ENCODE measurements at places on chromosomes 6 and 20.

DNA sequence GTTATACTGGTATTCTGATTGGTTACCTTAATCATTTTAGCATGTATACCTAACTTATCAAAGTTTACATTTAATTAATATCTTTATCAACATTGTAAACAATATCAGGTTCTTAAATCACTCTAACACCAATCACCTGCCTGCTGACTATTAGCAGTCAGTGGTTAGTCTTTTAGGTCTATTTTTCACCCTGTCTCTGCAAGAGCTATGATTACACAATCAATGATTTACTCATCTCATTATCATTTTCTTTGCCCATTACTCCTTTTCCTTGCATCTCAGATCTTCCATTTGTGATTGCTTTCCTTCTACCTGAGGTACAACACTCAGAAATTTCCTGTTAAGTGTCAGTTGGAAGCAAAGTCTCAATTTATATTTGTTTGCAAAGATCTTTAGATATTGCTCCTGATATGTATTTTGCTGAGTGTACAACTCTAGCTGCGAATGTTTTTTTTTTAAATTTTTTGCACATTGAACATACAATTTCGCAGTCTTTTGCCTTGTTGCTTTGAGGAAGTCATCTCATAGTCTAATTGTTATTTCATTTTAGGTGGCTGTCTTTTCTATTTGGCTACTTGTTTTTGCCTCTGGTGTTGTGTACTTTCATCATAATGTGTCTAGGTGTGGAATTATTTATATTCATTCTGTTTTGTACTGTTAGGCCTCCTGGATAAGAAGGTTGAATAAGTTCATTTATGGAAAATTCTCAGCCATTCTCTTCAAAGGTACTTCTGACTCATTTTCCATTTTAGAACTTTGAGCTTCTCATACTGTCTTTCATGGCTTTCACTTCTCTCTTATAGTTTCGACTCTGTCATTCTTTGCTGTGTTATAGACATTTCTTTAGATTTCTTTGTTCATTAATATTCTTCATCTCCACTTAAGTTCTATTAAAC lies 104.9 kb upstream of the CEP162 start:
- no peak for DNase-seq

DNA sequence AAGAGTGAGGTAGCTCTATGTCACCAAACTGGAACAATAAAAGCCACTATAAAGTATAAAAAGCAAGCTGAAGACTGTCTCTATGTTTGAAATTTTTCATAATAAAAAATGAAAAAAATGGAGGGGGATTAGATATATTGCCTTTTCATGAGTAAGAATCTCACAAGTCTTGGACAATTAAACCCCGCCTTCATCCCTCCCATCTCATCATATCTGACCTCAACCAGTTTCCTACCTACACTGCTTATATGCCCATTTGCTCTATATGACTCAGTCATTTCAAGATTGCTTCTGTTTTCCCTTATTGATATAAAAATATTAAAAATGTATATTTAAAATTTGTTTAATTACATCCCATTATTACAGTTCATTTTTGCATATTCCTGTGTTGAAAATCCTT lies 2.9 kb upstream of the TRIM39 start:
- DNase-seq, result no peak

- DNase-seq, result no peak
Observed at GRCh38 chr6:66421570-66421969, 714.5 kb upstream of the EYS start.

GRCh38 chr20:2311329-2311728 lies 15.5 kb downstream of the TGM3 start:
- no peak for DNase-seq

DNA sequence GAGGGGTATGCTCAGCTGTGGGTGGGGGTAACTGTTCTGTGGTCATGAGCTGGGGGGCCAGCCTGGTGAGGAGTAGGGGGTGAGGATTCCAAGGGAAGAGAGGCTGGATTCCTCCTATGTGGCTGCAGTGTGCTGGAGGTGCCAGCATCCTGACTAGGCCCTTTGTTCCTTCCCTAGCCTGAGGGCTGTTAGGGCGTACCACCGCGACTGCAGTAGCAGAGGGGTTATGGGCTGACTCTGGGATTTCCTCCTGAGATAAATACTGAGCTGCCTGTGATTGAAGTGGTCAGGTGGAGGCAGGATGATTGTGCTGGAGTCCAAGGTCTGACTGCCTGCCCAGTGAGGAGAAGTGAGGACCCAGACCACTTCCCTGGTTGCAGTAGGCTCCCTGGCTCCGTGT lies 205.3 kb downstream of the ADGRG6 start:
- no peak for DNase-seq

DNA sequence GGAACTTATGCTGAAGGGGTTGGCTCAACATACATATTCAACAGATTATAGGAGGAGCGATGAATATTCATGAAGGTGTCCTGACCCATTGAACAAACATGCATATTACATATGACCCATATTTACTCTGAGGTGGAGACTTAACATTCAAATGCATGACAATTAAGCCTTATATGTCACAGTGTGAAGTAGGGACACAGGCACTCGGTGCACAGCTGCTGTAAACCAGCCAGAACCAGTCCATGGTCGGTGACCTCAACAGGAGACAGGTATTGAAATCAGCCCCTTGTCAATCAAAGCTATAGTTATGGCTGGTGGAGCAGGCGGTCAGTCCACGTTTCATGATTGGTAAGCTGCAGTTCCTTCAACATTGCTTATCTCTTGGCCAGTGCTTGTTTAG lies 347.3 kb downstream of the THBS2 start:
- no peak for DNase-seq

DNA sequence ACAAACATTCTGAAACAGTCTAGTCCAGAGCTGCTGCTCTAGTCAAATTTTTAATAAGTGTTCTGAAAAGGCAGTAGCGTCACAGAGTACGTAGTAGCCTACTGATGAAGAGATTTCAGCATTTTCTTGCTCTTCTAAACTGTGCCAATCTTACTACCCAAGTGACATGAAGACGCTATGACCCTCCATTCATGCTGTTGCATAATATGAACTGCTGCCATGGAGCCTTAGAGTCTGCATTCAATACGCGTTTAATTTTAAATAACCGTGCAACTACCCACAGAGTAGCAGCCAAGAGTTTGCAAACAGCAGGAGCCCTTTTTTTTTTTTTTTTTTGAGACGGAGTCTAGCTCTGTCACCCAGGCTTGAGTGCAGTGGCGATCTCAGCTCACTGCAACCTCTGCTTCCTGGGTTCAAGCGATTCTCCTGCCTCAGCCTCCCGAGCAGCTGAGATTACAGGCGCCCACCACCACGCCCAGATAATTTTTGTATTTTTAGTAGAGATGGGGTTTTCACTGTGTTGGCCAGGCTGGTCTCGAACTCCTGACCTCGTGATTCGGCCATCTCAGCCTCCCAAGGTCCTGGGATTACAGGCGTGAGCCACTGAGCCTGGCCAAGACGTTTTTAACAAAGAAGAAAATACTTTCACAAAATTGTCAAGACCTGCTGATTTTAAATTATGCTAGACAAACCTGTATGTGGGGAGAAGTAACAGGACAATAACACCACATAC lies 44.3 kb downstream of the EZR start:
- DNase-seq, result no peak

GRCh38 chr20:50120935-50121693 lies 8.2 kb upstream of the UBE2V1 start:
- DNase-seq, result peak; percentile 84

DNA sequence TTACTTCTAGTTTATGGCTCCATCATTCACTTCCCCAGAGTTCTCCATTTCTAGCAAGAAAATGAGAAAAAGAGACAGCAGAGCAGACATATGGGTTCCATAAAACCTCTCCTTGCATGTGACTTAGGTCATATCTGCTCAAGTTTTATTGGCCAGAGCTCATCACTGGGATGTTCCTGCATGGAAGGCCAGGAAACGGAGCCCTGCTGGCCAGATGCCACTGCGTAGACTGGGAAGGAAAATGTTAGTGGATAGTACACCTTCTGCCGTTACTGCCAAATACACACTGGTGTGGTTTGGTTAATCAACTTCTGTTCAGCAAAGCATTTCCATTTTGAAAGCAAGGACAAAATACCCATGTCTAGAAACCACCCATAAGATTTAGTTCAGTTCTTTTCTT lies 220.6 kb upstream of the TSHZ2 start:
- no peak for DNase-seq

DNA sequence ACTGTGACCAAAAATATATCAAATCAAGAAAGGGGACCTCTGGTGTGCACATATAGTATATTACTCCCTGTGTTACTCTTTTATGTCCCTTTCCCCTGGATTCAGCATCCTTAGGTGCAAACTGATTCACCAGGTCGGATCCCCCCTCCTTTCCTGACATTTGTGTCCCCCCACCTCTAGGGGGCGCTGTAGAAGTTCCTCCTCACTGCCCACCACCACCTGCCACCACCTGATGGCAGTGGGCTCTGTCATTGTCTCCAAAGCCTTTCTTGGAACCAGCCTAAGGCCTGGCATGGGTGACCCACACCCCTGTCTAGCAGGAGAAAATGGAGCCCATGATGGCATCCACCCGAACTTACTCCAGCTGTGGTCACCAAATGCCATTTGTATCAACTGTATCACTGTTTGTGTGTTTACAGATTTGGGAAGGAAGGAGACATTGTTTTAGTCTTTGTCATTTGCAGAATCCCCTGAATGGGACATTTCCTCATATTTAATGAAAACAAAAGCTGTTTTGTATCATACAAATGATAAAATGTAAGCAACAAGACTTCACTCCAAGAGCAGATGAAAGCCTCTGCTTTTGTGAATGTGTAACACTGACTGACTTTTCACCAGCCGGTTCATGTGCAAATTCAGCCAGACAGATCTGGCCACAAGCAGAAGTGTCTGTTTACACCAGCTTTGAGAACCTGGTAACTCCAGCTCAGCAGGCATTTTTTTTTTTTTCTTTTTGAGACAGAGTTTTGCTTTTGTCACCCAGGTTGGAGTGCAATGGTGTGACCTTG lies 66.2 kb downstream of the ARMC2 start:
- no peak for DNase-seq

DNA sequence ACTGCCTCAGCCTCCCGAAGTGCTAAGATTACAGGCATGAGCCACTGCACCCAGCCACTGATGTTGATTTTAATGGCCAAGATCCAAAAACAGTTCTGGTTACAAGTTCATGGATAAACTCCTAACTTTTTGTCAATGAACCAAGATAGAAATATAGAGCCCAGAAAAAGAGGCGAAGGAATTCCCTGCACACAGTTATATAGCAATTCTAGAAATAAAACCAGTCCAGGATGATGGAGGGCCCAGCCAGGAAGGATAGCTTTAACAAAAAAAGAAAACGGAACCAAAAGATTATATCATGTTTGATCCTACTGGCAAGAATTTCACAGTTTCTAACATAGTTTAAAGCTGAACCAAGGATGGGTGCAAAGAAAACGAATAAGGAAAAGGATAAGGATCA lies 10.9 kb downstream of the EPB41L2 start:
- DNase-seq, result no peak

DNA sequence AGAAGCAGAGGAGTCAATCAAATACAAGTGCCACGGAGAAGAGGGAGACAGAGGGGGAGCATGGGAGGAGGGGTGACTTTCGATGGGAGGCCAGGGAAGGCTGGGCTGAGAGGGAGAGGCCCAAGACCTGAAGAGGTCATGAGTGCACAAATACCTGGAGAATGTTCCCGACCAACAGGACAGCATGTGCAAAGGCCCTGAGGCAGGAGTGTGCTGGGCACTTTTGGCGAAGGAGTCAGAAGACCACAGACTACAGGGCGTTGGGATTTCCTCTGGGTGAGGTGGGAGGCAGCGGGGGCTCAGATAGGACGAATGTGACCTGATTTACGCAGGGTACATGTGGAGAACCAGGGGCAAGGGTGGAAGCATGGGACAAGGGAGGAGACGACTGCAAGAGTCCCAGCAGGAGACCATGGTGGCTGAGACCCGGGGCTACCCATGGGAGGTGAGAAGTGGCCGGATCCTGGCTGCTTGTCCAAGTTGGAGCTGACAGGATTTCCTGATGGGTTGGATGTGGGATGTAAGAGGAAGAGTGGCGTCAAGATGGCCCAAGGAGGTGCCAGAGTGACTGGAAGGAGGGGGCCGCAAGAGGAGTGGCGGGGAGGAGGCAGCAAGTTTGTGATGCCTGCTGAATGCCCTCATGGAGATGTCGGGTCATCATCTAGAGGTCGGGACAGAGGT lies 23.4 kb downstream of the PREX1 start:
- DNase-seq, result no peak

- DNase-seq, result no peak
Observed at GRCh38 chr6:131456565-131456964, 116.5 kb upstream of the ARG1 start.

DNA sequence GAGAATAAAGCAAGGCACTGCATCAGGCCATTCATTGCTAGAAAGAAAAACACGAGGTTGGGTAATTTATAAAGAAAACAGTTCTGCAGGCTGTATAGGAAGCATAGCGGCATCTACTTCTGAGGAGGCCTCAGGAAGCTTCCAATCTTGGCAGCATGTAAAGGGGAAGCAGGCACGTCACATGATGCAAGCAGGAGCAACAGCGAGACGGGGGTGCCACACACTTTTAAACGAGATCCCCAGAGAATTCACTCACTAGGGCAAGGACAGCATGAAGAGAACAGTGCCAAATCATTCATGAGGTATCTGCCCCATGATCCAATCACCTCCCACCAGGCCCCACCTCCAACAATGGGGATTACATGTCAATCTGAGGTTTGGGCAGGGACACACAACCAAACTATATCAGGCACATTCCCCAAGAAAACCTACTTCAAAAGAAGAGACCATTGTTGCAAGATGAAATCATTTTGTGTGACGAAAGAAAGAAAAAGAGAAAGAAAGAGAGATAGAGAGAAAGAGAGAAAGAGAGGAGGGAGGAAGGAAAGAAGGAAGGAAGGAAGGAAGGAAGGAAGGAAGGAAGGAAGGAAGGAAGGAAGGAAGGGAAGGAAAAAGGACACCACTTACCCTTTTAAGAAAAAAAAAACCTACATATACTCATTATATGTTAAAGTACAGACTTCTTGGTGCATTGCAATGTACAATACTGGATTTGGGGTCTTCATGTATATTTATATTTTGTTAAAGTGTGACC lies 95.9 kb upstream of the PLEKHG1 start:
- no peak for DNase-seq

DNA sequence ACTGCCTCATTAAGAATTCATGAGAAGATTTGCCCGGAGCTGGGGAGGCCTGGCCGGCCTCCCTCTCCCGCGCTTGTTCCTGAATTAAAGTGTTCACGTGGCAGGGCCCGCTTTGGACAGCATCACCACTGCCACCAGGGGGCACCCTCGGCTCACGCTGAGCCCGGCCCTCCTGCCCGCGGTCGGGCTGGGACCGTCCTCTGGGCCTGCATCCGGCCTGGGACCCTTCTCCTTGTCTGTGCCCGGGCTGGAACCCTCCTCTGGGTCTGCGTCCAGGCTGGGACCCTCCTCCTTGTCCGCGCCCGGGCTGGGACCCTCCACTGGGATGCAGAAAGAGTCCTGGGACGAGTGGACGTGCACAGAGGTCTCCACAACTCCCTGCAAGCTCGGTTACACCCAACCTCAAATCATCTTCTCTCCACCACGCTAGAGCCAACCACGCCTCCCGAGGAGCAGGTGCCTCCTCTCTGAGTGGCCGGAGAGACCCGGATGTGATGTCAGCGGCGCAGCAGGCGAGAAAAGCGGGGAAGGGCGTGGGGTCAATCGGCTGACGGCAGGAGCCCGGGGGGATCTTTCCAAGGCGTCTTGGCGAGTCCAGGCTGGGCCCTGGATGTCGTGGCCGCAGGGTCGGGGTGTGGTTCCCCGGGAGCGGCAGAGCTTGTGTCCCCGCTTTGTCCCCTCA lies 50.9 kb upstream of the DACT2 start:
- peak; percentile 76 for DNase-seq

- DNase-seq, result no peak
Observed at GRCh38 chr6:55449225-55449624, 122.0 kb downstream of the GFRAL start.

- no peak for DNase-seq
Observed at GRCh38 chr6:3383525-3383924, 73.3 kb downstream of the SLC22A23 start.

GRCh38 chr20:34571753-34572152 lies 13.2 kb downstream of the MAP1LC3A start:
- DNase-seq, result peak; percentile 26
